NCI-H446 treated with DMSO at 0.1 percent for 48 hours (cell line): ENCODE measurements at places on chromosomes 1 and 21.

DNA sequence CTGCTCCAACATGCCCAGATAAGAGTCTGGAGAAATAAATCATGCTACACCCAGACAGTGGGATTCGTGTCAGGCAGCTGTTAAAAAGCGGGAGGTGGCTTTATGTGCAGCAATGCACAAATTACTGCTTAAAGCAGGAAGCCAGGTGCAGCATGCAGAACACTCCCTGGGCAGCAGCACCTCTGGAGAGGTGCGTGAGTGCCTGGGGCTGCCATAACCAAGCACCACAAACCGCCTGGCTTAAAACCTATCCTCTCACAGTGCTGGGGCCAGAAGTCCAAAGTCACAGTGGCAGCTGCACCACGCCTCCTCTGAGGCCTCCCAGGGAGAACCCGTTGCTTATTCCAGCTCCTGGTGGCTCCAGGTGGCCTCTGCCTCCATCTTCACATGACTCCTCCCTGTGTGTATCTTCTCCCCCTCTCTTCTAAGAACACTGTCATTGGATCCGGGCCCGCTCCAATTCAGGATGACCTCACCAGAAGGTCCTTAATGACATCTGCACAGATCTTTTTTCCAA is 115.6 kb downstream of the SIK1 start:
- peak; percentile 58 for DNase-seq

- DNase-seq = no peak
Measured at GRCh38 chr1:214476229-214476985, 75.0 kb downstream of the PTPN14 start.

- no peak for DNase-seq
Measured at GRCh38 chr1:30041741-30042437, 681.5 kb downstream of the MATN1 start.

DNA sequence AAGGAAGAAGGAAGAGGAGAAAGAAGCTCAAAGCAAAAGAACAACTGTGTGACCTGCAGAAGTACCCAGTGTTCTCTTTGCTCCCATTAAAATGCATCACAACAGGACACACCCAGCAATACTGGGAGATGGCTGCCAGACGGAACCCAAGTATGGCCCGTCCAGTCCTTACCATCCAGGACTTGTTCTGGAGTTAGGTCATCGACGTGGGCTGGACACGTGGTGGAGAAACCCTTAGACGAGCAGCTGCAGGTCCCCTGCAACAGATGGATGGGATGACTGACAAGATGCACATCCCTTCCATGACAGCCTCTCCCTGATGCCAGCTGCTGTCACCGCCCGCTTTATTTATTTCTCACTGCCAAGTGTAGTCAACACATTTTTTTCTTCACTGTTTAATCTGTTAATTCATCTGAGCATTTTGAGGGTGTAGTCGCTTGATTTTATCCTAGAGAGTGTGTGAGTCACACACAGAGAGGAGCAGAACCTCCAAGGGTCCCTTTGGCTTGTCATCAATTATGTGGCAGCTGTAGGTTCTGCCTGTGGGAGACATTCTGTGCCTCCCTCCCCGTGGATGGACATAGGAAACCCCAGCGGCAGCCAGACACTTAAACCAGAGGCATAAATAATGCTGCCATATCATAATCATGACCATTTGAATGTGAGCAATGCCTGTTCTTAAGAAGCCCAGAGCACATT is 80.9 kb downstream of the ABCA4 start:
- peak; percentile 53 for DNase-seq

- DNase-seq = no peak
Measured at GRCh38 chr21:16040601-16041000, 310.8 kb downstream of the USP25 start.

GRCh38 chr21:30223596-30223995 is 7.7 kb upstream of the CLDN8 start:
- DNase-seq = no peak

- DNase-seq = no peak
Measured at GRCh38 chr21:44632067-44632466, 5.1 kb upstream of the KRTAP10-10 start.

DNA sequence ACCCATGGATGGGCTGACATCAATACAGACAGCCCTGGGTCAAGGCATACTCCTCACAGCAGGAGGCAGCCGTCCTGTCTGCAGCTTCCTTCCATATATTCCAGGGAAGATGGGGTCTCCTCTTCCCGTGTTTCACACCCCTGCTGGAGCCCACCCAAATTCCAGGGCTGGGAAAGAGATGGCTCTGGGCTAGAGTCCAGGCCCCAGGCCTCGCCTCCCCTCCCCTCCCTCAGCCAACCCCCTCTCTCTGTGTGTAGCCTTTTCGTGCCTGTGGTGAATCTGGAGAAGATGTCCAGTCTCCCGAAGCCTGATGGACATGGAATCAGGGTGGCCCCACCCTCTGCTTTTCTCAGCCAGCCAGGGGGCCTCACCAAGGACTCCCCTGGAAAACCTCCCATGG is 3.6 kb downstream of the ATXN7L2 start:
- DNase-seq = no peak
